ENCODE measurements at places on chromosomes 6 and 20.

GRCh38 chr6:150149146-150149545 lies 6.3 kb downstream of the PPP1R14C start:
- no peak for DNase-seq

- peak; percentile 39 for DNase-seq
Measured at GRCh38 chr6:151239603-151240035, at the start of gene AKAP12. AKAP12 (plus strand) TSS chr6:151239967; CDS start chr6:151240563, 596 bp downstream.

DNA sequence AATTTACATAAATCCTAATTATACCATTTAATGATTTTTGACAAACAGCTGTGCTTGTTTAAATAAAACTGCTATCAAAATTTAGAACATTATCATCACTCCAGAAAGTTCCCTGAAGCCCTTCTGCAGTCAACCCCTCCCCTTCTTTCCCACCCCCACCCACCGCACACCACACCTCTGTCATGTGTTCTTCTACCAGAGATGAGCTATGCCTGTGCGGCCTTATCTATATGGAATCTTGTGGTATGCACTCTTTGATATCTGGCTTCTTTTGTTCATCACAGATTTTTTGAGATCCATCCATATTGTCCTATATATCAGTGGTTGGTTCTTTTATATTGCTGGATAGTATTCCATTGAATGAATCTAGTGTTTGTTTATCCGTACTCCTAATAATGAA lies 7.2 kb downstream of the MYLIP start:
- no peak for DNase-seq

DNA sequence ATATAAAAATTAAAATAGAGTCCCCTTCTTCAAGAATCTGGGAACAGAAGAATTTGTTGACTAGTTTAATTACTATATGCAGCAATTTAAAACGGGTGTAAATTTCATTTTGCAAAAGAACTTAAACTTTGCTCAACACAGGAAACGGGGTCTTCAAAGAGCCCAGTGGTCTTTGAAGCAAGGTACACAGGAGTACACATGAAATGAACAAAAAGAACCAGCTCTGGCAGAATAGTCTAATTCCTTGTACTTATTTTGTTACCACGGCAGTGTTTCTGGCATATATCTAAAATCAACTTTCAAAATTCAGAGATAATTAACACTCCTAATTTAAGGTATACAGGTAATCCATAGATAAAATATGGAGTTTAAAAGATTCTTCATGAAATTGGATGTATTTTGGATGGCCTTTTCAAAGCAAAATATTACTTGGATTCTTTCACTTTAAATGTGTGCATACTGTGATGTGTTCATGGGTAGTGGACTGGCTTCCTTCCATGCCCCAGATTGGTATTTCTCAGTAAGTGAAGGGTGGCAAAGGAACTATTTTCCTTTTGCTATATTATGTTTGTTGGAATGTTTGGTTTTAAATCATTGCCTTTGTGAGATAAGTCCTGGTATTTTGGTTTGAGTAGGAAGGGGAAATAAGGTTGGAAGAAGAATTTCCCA lies 96.8 kb upstream of the THEMIS start:
- no peak for DNase-seq

DNA sequence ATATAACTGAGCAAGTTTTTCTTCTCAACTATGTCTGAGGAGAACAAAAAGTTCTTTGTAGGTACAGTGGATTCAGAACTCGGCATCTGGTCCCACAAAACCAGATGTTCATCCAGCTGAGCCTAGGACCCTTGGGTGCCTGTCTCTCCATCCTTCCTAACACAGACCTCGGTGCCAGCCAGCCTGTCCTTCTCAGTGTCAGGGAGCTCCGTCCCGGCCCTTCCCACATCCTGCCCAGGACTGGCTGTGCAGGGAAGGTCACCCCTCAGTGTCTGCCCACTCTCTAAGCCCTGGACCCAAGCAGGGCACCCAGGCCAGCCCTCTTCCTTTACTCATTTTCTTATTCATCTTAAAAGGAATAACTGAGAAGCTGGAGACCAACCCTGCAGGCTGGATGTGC lies 32.0 kb upstream of the AGPAT4 start:
- DNase-seq: no peak

- DNase-seq: no peak
Measured at GRCh38 chr20:32476684-32477593, 108.2 kb downstream of the NOL4L start.

GRCh38 chr6:2351807-2352431 lies 106.5 kb upstream of the GMDS start:
- no peak for DNase-seq

- no peak for DNase-seq
Measured at GRCh38 chr6:57064809-57065208, 18.3 kb downstream of the KIAA1586 start.

- DNase-seq: no peak
Measured at GRCh38 chr6:38269461-38270172, 370.1 kb downstream of the BTBD9 start.

- no peak for DNase-seq
Measured at GRCh38 chr20:37764333-37764935, 70.6 kb downstream of the CTNNBL1 start.

GRCh38 chr20:55961376-55962330 lies 43.7 kb downstream of the CBLN4 start:
- no peak for DNase-seq

DNA sequence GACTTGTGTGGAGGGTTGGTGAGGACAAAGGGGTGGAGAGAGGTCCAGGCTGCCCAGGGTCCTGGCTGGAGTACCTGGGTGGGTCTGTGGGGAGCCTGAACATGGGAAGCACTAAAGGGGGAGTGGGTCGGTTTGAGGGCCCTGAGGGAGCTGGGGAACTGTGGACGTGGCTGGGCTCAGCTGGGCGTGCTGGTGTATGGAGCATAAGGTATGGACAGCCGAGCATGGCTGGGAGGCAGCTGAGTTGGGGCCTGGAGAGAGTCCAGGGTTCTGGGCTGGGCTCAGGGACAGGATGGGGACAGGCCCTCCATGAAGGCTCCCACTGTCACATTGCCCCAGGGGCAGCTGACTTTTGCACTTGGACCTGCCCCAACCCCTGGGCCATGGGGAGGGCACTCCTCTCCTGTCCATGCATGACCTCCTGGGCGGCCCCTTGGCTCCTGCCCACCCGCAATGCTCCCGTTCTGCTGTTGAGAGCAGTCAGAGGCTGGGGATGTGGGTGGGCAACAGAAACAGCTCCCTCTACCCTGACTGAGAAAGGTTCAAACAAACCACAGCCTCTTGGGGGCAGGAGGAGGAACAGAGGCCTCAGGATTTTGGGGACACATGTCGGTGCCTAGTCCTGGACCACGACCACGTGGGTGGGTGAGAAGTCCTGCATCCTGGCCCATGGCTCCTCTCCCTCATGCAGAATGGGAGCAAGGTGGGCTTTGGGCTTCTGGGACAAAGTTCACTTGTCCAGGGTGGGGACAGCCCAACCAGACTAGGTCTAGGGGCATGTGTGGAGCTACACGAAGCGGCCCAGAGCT lies 4.5 kb downstream of the C20orf204 start:
- no peak for DNase-seq

DNA sequence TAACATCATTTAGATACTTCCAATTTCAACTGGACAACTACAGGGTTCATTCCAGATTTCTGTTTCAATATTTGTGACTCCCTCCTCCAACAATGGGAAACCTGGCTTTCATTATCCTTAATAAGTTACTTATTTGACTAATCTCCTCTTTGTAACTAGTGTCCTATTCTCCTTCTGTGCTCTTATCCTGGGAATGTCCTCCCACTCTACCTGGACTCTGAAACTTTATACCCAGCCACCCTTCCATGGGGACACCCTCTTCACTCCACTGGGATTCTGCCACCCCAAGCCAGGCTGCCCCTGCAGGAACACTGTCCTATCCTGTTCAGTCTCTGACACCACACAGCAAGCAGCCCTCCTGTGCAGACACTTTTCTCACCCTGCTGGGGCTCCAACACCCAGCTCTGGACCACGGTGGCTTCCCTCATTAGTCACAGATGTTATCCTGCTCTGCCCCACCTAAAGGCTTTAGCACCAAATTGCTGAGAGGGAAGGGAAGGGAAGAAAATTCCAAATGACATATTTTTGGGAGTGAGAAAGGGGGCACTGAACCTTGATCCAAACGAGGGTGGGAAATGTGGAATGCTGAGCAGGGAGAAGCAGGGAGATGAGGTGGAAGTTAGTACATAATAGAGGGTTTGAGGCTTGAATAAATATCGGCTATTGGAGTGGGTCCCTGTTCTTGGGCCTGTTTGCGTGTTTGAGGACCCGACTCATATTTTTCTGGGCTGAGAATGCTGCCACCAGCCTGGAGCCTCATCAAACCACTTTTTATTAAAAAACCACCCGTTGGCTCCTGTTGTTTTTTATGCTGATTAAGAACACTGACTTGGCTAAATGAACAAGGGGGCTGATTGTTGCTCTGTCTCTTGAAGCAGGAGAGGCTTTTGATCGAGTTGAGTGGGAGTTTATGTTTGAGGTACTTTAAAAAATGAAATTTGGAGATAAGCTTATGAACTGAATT lies 54.0 kb upstream of the AKIRIN2 start:
- DNase-seq: no peak

DNA sequence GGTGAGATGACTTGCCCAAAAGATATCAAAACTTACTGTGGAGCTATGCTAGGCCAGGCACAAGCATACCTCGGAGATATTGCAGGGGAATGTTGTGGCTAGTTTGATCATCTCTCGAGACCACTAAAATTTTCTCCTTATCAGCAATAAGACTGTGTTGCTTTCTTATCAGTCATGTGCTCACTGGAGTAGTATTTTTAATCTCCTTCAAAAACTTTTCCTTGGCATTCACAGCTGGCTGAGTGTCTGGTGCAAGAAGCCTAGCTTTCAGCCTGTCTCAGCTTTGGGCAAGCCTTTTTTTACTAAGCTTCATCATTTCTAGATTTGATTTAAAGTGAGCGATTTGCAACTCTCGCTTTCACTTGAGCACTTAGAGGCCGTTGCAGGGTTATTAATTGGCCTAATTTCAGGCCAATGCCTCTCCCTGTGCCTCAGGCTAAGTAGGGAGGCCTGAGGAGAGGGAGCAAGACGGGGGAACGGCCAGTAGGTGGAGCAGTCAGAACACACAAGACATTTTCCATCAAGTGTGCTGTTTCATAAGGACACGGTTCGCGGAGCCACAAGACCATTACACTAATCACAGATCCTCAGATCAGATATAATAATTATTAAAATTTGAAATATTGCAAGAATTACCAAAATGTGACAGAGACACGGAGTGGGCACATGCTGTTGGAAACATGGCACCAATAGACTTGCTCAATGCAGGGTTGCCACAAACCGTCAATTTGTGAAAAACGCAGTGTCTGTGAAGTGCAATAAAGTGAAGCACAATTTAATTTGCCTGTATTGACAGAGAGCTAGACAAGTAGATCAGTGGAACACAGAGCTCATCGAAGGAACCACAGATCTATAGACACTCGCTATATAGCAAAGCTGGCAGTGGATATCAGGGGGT lies 106.8 kb upstream of the SIRPG start:
- DNase-seq: peak; percentile 74

DNA sequence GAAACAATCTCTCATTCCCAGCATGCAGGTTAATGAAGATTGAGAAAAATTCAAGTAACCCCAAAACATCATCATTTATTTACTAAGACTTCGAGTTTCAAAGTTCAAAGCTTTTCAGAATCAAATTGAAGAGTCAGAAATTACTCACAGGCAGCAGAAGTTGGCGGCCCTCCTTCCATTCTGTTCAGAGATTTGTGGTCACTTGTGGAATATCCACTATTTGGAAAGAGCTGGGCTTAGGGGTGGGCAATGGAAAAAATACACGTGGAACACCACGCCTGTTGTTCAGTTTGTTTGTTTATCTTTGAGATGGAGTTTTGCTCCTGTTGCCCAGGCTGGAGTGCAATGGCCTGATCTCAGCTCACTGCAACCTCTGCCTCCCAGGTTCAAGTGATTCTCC lies 108.6 kb upstream of the NAA20 start:
- DNase-seq: no peak

- no peak for DNase-seq
Measured at GRCh38 chr6:105326833-105327770, 75.8 kb downstream of the PREP start.

- DNase-seq: no peak
Measured at GRCh38 chr6:41427642-41428335, 92.4 kb downstream of the NCR2 start.

- DNase-seq: no peak
Measured at GRCh38 chr6:160899671-160900430, 91.7 kb upstream of the MAP3K4 start.

DNA sequence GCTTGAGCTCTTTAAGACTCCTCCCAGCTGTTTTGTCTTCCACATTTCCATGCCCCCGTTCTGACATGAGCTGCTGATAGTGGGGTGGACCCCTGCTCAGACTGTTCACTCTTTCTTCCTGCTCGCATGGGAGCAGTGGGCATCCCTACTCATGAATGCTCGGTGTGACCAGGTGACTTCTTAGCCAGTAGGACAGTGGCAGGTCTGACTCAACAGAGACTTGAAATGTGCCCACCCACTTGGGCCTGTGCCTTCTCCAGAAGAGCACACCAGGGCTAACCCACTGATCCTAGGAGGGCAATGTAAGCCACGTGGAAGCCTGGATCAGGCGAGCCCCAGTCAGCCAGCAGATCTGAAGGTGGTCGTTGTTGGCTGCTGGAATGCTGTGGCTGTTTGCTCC lies 582.0 kb downstream of the QKI start:
- no peak for DNase-seq

DNA sequence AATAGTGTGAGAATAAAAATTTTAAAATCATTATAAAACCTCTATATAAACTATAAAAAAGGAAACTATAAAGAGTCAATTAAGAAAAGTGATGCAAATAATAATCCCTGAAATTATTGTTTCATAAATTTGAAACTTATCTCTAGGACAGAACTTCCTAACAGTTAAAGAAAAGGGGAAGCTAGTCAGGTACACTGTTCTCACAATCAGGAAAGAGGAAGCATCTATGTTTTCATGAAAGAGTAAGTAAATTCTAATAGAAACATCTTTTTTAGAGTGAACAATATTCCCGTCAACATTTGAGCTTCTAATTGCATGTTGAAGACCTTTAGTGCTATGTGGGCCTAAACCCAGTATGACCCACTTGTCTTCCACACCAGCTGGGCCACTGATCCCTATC lies 1.2 kb upstream of the ADGRF1 start:
- DNase-seq: no peak
